Activated naive CD4-positive, alpha-beta T cell treated with anti-CD3 and anti-CD28 coated beads, Interleukin-2, amount 10 ng/mL, durations not matched to agents 7 days and 5 days (primary cell): ENCODE measurements at places on chromosomes 4 and X.

DNA sequence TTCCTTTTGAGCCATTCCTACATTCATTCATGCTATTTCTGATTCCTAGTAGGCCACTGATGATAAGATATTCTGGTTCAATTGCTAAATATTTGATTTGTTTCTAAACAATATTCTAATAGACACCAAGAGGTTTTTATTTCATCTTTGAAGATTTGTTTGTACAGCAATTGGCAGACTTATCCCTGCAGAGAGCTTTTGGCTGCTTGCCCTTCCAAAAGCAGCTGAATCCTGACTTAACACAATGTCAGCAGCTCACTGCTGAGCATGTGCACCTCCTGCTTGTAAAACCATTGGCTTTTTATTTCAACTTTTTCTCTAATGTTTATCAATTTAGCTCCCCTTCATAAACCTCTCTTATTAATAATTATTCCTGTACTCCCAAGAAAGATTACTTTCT lies 45.3 kb downstream of the MMRN1 start:
- no peak for DNase-seq

DNA sequence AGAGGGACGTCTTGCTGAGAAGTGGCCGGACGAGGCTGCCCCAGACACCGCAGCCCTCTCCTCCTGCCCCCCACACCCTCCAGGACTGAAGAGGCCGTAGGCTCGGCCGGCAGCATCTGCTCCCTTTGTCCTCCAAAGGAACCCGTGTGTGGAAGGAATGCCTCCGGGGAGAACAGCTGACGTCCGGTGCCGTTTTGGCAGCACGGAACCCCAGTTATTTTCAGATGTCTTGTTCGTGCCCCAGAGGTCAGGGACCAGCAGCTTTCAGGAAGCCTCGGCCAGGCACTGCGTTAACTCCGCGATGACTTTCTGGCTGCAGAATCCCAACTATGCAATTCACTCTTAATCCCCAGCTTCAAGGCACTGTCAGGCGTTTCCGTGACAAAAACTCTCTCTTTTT lies 10.9 kb upstream of the PPP2R3B start:
- no peak for DNase-seq

GRCh38 chr4:183130328-183131155 lies 31.5 kb downstream of the WWC2 start:
- DNase-seq = no peak

GRCh38 chr4:168475745-168476144 lies 4.5 kb downstream of the DDX60L start:
- DNase-seq = no peak

GRCh38 chr4:15575966-15576365 lies 79.2 kb downstream of the FBXL5 start:
- no peak for DNase-seq

DNA sequence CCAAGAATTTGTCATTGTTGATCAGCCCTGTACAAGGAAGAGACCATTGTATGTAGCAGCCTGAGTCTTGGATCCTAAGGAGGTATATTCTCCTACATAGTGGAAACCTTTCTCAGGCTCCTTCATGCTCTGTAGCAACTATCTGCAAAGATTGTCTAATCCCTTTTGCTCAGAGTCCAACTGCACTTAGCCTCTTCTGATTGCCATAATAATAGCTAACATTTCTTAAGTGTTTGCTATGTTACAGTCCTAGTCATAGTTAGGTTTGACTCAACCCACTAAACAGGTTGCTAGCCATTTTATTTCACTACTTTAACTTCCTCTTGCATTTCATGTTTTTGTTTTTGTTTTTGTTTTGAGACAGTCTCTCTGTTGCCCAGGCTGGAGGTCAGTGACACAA lies 50.8 kb upstream of the SLC16A2 start:
- no peak for DNase-seq

DNA sequence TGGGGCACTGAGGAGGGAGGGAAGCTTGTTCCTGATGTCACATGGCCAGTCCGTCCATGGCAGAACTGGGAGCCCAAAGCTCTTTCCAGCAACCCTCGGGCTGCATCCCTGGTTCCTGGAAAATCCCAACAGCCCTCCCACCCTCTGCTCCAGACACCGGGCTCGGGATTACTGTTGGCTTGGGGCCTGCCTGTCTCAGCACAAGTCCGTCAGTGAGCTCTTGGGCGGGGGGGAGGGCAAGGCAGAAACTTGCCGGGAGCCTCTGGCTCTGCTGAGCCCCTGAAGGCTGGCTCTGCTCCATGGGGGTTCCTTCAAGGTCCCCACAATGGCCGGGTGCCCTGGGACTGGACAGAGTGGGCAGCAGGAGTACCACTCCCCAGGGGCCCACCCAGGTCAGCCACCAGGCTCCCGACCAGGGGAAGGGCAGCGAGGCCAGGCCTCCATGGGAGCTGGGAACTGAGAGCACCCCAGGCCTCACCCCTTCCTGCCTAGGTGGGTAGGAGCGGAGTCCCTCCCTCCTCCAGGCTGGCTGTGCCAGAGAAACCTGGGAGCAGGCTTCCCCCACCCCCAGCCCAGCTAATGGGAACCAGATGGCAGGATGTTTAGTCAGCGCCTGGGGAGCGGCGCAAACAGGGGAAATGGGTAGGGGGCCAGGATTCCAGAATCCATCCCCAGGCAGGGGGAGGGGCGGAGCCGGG lies 6.4 kb upstream of the HAUS7 start:
- no peak for DNase-seq

GRCh38 chrX:147901461-147902126 lies 10.1 kb upstream of the FMR1 start:
- no peak for DNase-seq
